GM12891 (cell line): ENCODE measurements at places on chromosomes 7 and 10.

DNA sequence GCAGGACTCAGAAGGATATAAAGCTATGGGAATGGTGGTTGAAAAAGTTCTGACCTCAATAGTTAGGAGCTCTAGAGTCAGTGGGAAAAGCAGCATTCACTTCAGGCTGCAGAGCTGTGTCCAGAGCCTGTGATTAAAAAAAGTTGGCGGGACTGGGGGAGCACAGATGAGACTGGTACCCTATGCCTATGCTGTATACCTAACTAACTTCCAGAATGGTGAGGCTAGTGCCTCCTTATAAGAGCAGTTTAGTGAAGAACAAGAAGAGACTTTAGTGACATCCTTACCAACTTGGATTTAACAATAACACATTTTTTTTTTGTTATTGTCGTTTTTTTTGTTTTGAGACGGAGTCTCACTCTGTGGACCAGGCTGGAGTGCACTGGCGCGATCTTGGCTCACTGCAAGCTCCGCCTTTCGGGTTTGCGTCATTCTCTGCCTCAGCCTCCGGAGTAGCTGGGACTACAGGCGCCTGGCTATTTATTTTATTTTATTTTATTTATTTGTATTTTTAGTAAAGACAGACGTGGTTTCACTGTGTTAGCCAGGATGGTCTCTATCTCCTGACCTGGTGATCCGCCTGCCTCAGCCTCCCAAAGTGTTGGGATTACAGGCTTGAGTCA is 6.6 kb upstream of the ZNF282 start:
- DNase-seq: no peak

DNA sequence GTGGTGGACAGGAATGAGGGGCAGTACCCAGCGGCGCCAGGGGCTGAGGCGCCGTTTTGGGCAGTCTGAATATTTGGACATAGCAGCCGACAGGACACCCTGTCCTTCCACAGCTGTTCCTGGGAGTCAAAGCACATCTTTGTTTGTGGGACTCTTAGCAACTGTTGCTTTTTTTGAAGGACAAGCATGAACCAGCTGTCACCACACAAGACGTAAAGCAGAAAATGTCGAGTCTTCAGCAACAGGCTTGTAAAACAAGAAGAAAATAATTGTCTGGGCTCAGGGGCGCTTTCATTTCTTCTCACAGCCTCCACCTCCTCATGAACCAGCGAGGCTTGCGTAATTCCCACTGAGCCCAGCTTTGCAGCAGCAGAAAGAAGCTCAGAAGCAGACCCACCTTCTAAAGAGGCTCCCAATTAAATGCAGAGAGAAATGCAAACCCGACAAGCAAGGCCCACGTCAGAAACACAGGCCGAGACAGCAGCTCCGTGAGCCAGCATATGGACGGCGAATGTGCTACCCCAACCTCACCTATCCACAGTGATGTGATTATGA is 68.9 kb upstream of the DNAAF5 start:
- DNase-seq: no peak

- DNase-seq: no peak
These were observed 95.0 kb upstream of the AGBL3 start for GRCh38 chr7:134891262-134891695.

- DNase-seq: no peak
These were observed 79.7 kb upstream of the FAM3C start for GRCh38 chr7:121475806-121476205.

DNA sequence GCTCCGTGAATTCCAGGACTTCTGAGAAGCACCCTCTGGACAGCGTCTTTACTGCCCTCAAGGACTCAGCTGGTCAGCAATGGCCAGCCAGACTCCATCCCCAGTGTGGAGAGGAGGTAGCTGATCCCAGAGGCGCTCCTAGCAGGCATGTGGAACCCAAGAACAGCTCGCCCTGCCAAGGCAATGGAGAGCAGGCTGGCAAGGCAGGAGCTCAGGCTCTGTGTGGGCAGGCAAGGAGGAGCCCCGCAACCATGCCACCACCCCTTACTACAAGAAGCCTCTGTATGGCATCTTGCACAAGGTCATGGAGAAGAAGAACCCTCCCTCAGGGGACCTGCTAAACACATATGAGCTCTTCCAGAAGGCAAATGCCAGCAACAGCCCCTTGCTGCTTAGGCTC is 34.4 kb upstream of the SGMS1 start:
- DNase-seq: no peak

DNA sequence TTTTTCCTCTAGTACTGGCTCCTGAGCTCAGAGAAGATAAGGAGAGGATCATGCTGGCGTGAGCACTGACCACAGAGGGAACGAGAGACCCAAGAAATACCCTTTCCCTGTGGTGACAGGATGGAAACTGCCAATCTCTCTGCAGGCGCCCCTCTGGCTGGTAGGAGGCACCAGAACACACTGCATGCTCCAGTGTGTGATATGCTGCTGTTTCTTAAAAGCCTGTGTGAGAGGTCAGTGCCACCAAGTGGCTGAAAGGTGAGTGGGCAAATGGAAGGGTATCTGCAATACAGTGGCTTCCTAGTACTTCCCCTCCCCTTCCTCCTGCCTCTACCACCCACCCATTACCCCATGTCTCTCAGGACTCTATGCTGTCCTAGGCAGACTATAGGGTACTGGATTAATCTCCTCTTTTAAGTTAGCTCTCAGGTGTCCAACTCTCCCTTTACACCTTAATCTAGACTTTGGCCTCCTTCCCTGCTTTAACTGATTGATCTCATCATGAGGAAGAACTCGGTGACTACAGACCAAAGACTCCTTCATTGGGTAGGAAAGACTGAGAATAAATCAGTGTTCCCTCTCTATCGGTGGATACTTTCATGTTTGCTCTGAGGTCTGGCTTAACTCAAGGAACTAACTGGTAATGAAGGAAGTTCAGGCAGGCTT is 283.6 kb downstream of the ADRA2A start:
- DNase-seq: no peak

GRCh38 chr10:13712837-13713581 is 126.2 kb downstream of the PRPF18 start:
- DNase-seq: no peak

DNA sequence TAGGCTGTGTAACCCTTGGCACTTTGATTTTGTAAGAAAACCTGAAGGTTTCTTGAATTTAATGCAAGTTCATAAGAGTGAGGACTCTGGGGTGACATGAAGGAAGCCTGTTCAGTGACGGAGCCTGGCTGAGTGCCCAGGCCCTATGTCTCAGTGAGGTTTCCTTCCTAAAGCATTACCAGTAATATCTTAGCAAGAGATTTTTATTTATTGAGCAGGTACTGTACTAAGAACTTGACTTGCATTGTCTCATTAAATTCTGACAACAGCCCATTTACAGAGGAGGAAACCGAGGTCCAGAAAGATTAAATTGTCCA is 197.2 kb downstream of the HECW1 start:
- no peak for DNase-seq

DNA sequence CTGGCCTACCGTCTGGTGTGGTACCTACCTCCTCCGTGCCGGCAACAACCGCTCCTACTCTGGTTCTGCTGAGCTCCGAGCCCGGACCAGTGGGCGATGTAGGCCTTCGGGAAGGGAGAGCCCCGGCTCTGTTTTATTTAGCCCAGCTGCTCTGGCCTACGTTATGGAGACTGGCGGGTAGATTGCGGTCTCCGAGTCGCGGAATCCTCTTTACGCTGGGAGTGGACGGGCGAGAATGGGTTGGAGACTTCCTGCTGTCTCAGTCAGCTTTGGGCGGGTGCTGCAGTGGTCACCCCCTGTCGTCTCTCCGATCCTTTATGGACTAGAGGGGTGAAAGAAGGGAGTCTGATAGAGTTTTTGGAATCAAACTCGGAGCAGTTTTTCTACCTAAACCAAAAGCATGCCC is 406 bp downstream of the CBLL1 start:
- DNase-seq: no peak
